ENCODE measurements at places on chromosomes 4 and X. TPM values are rescaled to one million over a fixed set of nuclear protein-coding genes. Genes with fewer than 3 reads are reported as not detected.

DNA sequence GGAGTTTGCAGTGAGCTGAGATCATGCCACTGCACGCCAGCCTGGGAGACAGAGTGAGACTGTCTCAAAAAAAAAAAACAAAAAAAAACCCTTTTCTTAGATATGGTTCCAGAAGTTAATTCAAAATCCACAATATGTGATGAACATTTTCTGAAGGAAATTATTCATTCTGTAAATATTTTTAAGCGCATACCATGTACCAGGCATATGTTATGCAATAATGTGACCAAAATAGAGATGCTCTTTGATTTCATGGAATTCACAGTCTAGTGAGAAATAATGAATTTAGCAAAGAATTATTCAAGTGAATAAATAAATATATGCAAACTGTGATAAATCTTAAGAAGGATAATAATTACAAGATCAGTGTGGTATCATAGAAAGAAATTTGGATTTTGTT is 174.7 kb downstream of the GC start:
- DNase-seq, result no peak

GRCh38 chrX:5632887-5633286 is 595.8 kb downstream of the NLGN4X start:
- DNase-seq, result no peak

GRCh38 chr4:107600983-107601382 is 119.1 kb downstream of the PAPSS1 start:
- DNase-seq, result no peak

GRCh38 chr4:113153529-113154101 is 104.2 kb downstream of the ANK2 start:
- DNase-seq, result no peak

MAGEA3 gene
- total RNA-seq, result not detected

PRRG1 gene
- 9.3 TPM for total RNA-seq

DNA sequence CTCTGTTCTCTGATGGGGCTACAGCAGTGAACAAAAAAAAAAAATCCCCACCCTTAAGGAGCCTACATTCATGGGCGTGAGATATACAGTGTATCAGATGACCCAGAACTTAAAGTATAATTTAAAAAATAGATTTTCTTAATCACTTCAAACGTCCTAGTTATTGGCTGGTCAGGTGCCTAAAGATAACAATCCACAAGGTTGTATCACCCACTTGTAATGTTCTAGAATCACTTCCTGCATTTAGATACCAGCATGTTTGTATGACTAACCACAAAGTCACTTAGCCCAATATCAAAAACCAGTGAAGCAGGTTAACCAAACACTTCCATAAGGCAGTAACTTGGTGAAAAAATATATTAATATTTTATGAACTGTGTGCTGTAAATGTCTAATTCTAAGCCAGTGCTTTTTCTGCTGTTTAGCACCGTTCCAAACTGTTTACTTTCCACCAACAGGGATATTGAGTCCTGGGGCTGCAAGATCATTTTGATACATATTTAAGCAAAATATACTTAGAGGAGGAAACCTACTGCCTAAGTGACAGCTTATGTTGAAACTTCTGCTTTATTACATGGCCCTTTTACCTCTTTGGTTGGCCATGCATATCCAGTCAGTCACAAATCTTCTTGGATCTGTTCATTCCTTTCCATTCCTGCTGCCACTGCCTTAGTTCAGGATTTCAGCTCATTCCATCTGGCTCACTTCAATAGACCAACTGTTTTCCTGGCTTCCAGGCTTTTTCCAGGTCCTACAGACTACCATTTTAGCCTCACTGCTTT is 43.3 kb downstream of the CD40LG start:
- no peak for DNase-seq

DNA sequence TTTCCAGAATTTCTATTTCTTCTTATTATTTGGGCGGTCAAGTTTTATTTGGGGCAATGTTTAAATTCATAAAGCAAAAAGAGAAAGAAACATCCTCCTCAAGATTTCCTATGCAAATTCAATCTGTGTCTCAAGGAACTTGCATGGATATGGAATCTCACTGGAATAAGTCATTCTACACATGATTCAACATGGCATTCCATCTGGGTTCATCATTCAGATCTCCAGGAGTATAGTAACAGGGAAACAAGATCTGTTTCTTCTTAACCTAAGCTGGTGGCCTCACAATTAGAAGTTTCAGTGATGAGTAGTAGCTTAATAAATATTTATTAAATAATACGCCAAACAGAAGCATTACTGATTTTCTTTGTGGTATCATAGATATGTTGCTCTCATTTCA is 19.8 kb downstream of the KLHL34 start:
- DNase-seq, result no peak

MGARP gene
- 4.2 TPM for total RNA-seq

GRCh38 chrX:28847423-28847822 is 260.2 kb downstream of the IL1RAPL1 start:
- no peak for DNase-seq

DNA sequence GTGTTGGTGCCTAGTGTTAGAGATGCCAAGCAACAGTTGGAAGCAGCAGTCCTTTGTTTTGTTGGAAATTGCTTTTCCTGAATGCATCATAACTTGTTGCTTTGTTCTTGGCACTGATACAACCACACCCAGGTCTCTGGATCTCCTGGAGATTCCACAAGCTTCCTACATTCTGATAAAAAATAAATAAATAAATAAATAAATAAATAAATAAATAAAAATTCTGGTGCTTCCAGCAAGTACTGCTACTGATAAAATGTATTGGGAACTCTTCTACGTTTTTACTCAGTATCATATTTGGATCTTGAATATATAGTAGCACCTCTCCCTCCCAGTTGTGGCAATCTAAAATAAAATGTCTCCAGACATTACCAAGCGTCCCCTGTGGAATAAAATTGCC is 62.7 kb upstream of the GRID2 start:
- no peak for DNase-seq

ADAMTS3 gene
- total RNA-seq, result 3.2 TPM

GRCh38 chr4:71593311-71593710 is 190.6 kb downstream of the GC start:
- no peak for DNase-seq

KIF4A gene
- 0.37 TPM for total RNA-seq

DNA sequence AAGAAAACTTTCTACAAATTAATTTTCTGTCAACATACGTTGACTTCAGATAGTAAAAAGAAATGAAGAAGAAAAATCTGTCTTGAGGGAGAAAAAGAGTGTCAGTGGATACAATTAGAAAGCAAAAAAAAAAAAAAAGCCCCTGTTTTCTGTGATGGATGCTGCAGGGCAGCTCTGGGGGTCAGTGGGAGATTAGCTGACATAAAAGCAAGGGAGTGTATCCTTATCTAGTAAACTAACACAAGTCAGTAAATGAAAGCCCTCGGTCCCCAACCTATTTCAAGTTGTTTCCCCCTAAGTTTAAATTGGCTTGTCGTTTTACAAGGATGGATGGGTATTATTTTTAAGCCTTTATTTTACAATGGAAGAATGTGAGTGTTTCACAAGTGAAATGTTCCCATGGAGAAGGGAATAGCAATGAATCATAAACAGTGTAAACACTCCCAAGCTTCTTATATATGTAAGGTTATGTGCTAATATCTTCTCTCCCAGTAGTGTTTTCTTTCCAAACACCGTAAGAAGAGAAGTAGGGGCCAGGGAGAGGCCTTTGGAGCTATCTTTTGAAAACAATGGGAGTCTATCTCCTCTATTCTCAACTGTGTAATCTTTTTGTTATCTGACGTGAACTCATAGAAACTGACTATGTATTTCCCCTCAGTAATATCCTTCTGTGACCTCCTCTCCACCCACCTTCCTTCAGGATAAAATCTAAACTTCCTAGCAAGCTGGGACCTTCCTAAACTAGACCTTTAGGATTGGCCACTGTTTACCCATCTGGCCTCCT is 347.7 kb downstream of the FBXO8 start:
- DNase-seq, result no peak

TMSB15C gene
- 4.3 TPM for total RNA-seq

- DNase-seq, result no peak
Measured at GRCh38 chr4:2141762-2142451, 82.8 kb downstream of the NAT8L start.

GRCh38 chrX:36388901-36389300 is 469.4 kb downstream of the CFAP47 start:
- DNase-seq, result no peak

HERC6 gene
- total RNA-seq, result 7.3 TPM

DNA sequence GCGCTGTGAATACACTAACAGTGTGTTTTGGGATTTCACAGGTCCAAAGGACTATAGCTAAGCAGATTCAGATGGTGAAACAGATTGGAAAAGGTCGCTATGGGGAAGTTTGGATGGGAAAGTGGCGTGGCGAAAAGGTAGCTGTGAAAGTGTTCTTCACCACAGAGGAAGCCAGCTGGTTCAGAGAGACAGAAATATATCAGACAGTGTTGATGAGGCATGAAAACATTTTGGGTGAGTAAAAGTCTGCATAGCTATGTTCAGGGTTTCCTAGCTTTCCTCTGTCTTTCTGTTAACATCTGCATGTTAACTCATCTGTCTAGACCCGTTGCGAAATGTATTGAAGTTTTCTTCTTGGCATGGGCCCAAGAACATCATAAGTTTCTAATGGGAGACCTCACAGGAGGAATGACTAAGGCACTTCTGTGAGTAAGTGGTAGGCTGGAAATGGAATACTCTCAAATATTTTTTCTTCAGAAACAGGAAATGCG is 372.1 kb downstream of the BMPR1B start:
- DNase-seq, result no peak
